ENCODE measurements at places on chromosomes 4 and X.

DNA sequence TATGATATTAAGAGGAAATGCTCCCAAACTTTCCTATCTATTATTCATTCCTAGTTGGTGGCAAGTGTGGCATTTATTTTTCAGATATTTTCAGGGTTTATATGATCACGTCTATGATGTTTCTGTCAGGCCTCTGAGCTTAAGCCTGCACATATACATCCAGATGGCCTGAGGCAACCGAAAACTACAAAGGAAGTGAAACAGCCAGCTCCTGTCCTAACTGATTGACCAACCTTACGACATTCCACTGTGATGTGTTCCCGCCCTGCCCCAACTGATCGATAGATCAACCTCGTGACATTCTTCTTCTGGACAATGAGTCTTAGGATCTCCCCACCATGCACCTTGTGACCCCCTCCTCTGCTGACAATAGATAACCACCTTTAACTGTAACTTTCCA is 67.6 kb upstream of the CTSO start:
- no peak for DNase-seq

- DNase-seq = peak; percentile 25
Measured at GRCh38 chrX:130060122-130061069, 49.9 kb downstream of the ELF4 start.

- DNase-seq = no peak
Measured at GRCh38 chrX:14398725-14399124, 130.6 kb upstream of the GLRA2 start.

DNA sequence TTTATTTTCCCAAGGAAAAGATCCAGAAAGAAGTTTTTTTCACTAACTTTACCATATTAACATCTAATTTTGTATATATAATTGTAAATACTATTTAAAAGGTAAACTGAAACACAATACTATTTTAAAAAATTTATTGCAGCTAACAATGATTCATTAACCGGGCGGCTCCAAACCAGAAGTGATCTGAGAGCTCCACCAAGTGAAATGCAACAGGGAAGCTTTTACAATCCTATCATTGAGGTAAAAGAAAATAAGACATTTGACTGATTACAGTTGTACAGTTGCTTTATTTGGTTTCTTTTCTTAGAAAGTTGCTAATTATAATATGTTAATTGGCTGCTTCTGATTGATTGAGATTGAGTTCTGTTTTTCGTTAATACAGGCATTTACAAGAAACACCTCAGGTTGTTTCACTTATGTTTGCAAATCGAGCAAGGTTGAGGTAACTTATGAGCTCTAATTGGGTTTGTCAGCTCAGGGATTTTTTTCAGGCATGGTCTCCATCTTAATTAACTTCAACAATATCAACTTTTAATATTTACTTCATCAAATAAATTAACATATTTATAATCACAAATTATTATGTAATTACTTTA is 220.2 kb upstream of the UGT8 start:
- DNase-seq = no peak

DNA sequence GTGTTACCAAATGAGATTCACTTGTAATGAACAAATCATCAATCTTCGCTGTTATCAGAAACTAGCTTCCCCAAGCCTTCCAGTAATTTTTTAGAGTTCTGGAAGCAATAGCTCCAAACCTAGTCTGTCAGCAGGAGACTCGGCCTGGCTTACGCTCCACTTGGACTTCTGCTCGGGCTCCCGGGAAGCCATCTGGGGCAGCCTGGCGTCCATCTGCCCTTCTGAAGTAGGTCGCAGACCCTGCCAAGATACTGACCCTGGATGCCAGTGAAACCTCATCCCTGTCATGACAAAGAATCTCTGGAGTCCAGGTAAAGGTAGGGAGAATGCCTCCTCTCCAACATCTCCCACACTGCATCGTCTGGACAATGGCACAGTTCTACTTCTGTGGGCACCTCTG is 493.8 kb upstream of the ZFP42 start:
- DNase-seq = no peak

GRCh38 chr4:60216752-60217151 is 983.4 kb upstream of the ADGRL3 start:
- no peak for DNase-seq

All from NCI-H1048 (cell line).